ENCODE measurements at places on chromosomes 12 and 14. TPM values are rescaled to one million over a fixed set of nuclear protein-coding genes. Genes with fewer than 3 reads are reported as not detected.

- DNase-seq: no peak
Observed at GRCh38 chr12:3975652-3976051, 102.5 kb upstream of the PARP11 start.

PGF gene
- polyA plus RNA-seq: 0.13 TPM

- no peak for DNase-seq
Observed at GRCh38 chr14:76696791-76697190, 64.5 kb upstream of the VASH1 start.

DNA sequence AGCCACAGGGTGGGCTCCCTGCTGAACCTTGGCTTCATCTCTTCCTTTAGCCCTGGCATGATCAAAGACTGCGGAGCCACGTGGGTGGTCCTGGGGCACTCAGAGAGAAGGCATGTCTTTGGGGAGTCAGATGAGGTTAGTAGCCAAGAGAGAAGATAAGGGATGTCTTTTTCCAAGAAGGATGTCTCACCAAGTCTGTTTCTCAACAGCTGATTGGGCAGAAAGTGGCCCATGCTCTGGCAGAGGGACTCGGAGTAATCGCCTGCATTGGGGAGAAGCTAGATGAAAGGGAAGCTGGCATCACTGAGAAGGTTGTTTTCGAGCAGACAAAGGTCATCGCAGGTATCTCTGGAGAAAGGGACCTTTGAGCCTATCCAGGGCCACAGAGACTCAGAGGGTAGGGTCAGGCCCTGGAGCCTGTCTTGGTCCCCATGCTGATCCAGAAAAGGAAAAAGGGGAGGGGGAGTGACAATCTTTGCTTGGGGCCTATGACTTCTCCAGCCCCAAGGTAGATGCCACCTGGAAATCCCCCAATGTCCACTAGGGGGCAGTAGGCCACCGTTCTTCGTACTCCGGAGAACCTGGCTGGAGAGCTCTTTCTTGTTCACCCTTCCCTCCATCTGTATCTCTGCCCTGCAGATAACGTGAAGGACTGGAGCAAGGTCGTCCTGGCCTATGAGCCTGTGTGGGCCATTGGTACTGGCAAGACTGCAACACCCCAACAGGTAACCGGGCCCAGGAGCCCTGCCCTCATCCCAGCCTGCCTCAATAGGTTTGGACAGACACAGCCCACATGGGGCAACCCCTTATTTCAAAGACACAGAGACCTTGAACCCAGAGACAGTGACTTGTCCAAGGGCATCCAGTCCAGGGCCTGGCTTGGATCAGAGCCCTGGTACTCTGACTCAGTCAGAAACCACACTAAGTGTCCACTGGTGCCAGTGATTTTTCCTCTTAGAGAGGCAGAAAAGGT, 2.0 kb downstream of the TPI1 start:
- DNase-seq: peak; percentile 85

- no peak for DNase-seq
Observed at GRCh38 chr14:74275241-74275841, 27.4 kb downstream of the ABCD4 start.

AMIGO2 gene
- 15.0 TPM for polyA plus RNA-seq

- no peak for DNase-seq
Observed at GRCh38 chr12:105524961-105525360, 194.5 kb downstream of the C12orf75 start.

CCDC184 gene
- not detected for polyA plus RNA-seq

DNA sequence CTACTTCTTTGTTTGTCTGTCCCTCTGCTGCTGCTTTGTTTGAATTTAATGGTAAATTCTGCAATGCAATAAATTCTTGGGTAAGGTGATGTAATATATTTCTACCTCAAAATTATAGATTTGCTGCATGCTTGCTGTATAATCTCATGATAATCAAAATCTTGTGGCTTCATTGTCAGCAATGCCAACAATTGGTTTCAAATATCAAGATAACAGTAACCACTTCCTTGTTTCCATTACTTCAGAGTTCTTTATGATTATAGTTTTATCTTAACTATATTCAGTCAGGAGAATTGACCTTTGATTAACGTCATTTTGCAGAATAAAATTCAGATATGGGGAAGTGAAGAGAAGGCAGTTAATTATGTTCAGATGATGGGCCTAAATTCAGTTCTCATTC, 30.2 kb upstream of the RNU6-8 start:
- no peak for DNase-seq

DNA sequence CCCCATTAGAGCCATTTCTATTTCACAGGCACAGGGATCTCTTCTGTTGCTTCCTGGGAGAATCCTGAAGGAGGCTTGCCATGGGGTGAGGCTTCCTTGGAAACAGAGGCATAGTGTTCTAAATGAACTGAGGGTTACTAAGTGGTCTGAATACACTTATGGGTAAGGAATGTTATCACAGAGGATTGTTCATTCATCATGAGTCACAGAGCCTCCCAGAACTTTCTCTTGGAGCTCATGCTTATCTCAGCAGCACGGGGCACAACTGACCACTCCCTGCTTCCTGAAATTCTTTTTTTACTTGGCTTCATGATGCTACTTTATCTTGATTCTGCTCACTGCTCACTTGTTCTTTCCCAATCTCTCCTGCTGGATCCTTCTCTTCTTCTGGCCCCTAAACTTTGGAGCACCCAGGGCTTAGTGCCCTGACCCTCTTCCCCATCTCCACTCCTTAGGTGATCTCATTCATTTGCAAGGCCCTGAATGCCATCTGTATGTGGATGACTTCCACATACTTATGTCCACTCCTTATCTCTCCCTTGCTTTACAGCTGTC, 57.9 kb downstream of the ANO6 start:
- DNase-seq: no peak

- DNase-seq: no peak
Observed at GRCh38 chr12:111408116-111408440, 2.4 kb downstream of the SH2B3 start.

SRP54 gene
- polyA plus RNA-seq: 49.2 TPM

- no peak for DNase-seq
Observed at GRCh38 chr12:131896811-131897270, 2.4 kb downstream of the ULK1 start.

TFCP2 gene
- 6.0 TPM for polyA plus RNA-seq

DNA sequence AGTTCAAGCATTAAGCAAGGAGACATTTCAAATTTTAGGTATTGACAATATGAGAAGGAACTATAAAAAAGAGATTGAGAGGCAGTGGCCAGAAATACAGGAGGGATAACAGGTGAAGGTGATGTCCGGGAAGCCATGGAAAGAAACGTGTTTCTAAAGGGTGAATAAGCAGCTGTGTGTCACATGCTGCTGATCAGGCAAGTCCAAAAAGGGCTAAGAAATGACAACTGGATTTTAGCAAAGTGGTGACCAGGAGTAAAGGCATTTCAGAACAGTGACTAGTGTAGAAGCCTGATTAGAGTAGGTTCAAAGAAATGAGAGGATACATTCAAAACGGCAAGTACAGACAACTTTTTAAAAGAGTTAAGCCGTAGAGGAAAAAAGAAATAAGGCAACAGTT, 204.3 kb upstream of the DIO2 start:
- no peak for DNase-seq

GRCh38 chr14:94163796-94164195, 10.3 kb upstream of the PPP4R4 start:
- no peak for DNase-seq

TMX1 gene
- polyA plus RNA-seq: 39.5 TPM

TMEM52B gene
- polyA plus RNA-seq: not detected

- DNase-seq: no peak
Observed at GRCh38 chr12:101925361-101925760, 48.0 kb downstream of the DRAM1 start.

DNA sequence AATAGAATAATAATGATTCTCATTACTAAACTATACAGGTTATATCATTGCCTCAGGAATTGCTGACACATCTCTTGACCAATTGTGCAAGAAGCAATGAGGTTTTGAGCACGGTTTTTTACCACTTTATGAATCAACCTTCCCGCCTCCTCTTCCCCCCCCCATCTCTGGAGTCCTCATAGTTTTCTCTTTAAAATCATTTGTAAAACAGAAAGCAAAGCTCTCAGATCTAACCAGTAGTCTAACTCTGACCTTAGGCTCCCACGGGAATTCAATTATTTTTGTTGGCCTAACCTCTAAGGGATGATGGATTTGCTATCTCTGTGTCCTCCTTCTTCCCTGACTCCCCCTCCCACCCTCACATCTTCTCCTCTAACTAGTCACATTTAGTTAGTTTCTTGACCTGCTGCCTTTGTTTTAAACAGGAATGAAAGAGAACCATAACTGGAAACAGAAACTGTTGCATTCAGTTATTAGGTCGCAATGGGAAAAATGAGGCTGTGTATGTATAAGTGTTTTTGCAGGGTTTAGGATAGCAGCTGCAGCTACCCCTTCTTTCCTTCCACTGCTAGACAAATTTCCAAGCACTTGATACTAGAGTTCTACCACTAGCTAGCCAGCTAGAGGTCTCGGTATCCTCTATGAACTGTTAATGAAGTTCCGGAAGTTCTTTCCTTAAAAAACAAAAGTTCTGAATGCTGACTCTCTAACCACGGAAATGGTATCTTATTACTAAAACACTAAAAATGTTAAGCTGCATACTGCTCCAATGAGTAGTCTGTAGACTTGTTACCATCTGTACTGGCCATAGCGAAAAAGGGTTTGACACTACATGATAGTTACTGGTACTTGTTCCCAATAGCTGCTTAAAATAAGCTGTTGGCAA, 65.4 kb downstream of the TAOK3 start:
- DNase-seq: no peak

SLC2A13 gene
- polyA plus RNA-seq: 2.3 TPM

DNA sequence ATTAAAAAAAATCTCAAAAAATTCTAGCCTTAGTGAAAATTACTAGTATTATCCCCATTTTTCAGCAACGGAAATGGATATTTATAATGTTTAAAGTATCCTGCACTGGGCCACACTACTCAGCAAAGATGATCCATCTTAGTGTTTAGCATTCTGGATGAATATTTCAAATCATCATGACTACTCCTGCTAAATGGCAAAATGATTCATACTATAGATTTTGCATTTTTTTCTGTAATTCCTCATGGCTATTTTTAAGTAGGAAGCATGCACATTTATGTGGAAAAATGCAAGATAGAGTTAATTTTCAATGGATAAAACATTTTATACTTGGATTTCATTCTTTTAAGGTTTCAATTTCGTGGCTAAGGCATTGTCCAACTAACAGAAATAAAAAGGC, 59.6 kb downstream of the LRFN5 start:
- no peak for DNase-seq

AQP6 gene
- not detected for polyA plus RNA-seq

NYNRIN gene
- polyA plus RNA-seq: 0.02 TPM

GRCh38 chr12:68001486-68002466, 12.5 kb downstream of the IFNG-AS1 start:
- DNase-seq: no peak

ARMH4 gene
- polyA plus RNA-seq: not detected

DNA sequence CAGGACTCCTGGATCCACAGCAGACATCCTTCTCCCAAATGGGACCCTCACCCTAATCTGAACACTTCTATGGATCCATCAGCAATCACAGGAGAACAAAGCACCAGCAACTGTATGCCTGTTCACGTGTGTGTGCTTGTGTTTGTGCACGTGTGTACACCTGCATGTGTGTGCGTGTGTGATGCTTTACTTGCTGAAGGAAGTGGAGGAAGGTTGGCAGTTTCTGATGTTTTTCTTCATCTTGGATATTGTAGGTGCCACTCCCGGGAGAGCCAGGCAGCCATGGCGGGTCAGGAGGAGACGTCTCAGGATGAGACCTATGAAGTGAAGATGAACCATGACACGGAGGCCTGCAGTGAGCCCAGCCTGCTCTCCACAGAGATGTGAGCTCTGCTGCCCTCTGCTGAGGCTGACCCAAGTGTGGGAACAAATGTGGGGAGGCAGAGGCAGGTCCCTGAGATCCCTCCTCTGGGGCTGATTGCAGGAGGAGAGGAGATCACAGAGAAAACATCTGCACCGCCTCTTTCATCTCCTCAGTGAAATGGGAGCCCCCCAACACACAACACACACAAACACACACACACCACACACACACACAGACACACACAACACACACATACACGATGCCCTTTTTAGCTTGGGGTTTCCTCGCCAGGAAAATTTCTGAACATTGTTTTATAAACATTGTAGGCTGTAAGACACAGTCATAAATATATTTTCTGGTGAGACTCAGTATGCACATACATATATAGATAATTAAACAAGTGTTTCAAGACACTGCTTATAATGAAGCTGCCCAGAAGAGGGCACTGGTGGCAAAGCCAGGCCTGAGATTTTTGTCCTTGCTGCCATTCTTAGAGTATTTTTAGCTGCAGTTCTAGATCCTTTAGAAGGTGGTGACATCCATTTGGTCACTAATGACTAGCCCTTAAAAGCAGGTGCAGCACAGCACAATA, 112.2 kb upstream of the FKBP4 start:
- DNase-seq: peak; percentile 54

DNA sequence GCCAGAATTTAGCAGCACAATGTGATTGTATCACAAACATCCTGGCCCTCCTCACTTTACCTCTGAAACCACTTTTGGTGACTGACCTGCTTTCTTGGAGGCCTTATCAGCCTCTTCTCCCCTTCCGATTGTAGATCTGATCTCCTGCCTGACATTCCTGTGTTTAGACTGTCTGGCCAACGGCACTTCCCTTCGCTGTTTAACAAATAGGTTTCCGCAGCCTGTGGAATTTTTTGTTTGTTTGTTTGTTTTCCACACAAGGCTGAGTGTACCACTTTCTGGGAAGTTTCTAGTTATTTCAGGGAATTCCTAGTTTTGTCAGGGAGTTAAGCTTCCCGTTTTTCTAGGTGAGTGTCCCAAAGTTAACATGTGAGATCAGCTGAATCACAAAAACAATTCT, 65.9 kb upstream of the CDKN3 start:
- no peak for DNase-seq

OVCH1 gene
- not detected for polyA plus RNA-seq

ABCC9 gene
- polyA plus RNA-seq: not detected

DNA sequence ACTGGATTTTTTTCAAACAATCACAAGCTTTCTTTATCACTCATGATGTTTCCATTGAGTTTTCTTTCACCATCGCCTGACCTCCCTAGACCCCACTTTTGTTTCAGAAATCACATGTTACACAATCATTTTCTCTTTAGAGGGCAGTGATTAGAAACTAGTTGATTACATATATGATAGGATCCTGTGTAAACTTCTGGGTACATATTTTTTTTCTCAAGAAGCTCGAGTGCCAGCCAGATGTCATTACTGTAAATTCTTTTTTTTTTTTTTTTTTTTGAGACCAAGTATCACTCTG, 62.4 kb upstream of the PSMA6 start:
- no peak for DNase-seq

CABP1 gene
- polyA plus RNA-seq: not detected

DNA sequence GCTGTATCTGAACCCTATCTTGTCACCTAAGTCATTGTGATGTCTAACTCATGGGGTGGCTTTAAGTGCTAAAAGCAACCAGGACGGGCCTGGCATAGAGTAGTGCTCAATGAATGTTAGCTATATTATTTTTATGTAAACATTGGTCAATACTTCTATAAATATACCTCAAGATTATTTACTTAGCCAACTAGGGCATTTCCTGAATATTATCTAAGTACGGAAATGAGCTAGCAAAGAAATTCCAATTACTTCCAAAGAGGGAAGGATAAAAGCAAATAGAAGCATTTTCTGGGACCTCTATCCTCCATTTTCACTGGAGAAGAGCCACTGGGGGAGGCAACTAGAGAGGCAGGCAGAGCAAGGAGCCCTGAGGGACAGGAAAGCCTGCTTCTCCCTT, 20.6 kb downstream of the CCDC92 start:
- DNase-seq: no peak

Data from CD4-positive, alpha-beta memory T cell (primary cell).